ENCODE measurements at places on chromosomes 6 and 20.

- DNase-seq, result no peak
Measured at GRCh38 chr20:32138921-32139320, 29.4 kb downstream of the TM9SF4 start.

DNA sequence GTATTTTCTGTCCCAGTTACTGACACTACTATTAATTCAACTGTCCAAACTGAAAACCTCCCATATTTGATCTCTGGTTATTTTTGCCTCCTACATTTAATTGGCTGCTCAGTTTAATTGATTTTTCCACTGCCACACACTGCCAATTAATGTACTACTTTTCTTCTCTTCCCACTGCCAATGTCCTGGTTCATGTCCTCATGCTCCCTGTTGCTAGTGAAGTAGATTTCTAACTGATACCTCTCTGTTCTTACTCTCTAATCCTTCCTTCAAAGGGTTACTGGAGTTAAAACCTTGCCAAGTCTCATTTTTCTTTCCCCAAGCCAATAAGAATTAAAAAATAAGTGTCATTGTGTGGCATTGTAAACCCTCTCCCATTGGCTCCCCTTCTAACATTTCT lies 440.6 kb upstream of the JAG1 start:
- no peak for DNase-seq

DNA sequence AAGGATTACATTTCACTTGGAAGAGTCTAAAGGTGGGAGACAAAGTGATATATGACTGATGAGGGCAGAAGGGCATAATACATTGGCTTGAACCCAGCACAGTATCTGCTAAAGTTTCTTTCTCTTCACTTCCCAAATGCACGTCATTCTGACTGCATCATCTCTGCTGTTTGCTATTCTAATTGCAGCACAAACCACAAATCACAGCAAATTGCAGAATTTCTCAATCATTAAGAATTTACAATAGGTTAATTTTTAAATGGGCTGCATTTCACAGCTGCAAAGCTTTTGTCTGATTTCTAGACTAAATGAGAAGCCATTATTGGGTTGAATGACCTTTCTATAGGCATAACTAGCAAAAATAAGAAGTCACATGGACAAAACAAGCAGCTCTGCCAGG lies 337.0 kb downstream of the RNGTT start:
- DNase-seq, result no peak

- no peak for DNase-seq
Measured at GRCh38 chr6:52392944-52393343, 27.2 kb upstream of the EFHC1 start.

DNA sequence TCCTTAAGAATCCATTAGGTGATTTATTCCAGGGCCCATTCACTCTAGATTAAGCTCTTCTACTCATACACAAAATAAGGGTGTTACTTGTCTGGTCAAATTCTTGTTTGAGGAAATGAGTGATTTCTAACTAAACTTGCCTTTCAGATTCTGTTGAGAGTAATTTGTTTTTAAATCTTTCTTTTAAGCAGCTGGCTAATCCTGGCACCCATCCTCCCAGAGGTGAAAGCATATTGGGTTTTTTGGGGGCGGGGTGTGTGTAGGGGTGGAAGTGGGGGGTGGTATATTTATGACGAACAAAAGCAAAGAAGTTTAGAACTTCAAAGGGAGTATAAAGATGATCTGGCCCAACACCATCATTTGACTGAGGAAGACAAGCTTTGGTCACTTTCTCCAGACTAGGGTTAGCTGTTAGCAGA lies 94.7 kb downstream of the RTN4IP1 start:
- peak; percentile 33 for DNase-seq

DNA sequence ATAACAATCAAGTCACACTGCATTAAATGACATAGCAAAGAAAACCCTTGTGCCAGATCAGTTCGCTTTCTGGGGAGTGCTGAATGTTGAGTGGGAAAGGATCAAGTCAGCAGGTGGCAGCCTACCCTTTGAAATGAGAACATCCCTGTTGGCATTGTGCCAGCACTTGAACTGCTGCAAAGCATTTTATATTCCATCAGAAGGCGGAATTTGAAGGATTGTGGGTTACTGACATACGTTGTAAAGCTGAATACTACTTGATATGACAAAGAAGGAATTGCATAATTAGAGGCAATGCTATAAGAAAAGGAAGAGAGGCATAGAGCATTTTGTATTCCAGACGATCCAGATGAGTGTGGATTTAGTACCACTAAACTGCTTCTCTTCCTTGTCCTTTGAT lies 26.5 kb downstream of the BCKDHB start:
- DNase-seq, result peak; percentile 13

GRCh38 chr6:151699719-151700118 lies 107.8 kb upstream of the ESR1 start:
- DNase-seq, result no peak

DNA sequence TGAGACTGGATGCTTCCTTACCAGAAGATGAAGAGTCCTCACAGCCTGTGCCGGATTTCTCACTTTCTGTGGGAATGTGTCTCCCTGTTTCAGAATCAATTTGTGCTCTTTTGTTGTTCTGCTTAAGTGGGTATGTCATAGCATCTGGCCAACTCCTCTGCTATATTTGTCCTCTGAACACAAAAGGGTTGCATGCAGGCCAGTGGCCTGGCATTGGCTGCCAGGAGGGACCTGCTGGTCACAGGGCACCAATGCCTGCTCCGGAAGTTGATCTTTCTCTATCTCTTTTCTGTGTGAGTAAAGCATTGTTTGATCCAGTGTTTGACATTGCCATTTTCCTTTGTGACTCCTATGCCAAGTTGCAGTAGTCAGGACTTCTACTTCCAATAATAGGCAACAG lies 47.8 kb downstream of the JARID2 start:
- no peak for DNase-seq

GRCh38 chr20:24993337-24994185 lies 1.0 kb upstream of the APMAP start:
- DNase-seq, result no peak

GRCh38 chr6:26454631-26455030 lies 3.1 kb upstream of the BTN2A1 start:
- DNase-seq, result no peak

GRCh38 chr6:3037638-3038365 lies 30.5 kb upstream of the RIPK1 start:
- no peak for DNase-seq

GRCh38 chr6:5271926-5272325 lies 10.6 kb downstream of the FARS2 start:
- DNase-seq, result no peak

Data from activated CD4-positive, alpha-beta T cell treated with anti-CD3 and anti-CD28 coated beads for 24 hours (primary cell).